ENCODE measurements at places on chromosomes 3 and 15.

DNA sequence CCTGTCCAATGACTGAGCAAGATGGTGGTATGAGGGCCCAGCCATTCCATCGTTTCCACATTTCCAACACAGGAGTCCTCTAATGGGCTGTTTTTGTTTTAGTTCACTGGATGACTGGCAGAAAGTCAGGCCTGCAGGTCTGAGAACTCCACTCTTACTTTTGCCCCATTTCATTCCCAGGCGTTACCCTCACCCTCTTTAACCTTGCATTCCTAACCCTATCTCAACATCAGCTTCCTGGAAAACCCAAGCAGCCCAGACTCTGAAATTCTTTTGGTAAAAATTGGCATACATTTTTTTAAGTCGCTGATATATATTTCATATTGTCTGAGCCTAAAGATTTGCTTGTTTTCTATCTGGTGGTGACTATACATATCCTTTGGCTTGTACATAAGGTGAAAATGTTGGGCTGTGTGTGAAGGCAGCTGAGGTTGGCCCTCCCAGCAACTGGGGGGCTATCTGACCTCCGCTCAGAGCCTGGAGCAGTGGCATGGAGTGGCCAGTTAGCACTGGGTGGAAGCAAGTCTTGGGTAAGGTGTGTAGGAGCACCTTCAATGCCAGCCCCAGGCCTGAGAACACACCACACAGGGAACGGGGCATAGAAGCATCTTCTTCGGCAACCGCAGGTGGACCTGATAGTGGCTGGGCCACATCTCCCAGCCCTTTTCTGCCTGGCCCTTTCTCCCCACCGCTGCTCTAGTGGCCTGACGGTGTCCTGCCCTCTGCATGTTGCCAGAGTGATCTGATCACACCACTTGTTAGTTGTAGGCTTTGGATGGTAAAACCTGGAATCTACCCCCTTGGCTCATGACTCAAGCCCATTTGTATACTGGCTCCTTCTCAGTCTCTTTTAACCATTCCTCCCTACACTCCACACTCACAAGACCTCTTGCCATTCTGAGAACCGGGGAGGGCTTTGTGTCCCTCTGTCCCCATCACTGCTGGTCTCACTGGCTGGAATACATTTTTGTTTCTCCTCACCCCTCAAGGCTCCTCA lies 50.0 kb downstream of the AMOTL2 start:
- H3K36me3 ChIP-seq = no peaks in the 10 kb centered on the region
- H3K27me3 ChIP-seq = no peaks in the 10 kb centered on the region
- DNase-seq = no peak
- peaks cover 13% of the 10 kb centered on the region for H3K4me1 ChIP-seq
- no peak overlapping the region for H3K27ac ChIP-seq
- no peak overlapping the region for H3K4me3 ChIP-seq

DNA sequence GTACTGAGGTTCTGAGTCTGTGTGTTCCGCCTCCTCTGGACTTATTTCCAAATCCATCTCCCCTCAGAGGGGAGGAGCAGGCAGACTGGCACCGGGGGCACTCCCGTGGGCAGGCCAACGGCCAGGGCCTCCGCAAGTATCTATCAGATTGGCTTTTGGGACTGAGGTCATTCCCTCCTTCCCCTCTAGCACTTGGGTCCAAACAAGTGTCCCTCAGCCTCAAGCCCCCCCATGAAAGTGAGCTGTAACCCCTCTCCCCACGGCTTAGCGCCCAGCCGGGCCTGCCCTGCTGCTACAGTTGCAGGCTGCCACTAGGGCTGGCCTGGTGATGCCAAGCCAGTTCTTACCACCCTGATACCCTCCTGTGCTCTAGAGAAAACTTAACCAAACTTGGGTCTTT lies 17.4 kb downstream of the ITGA11 start:
- no peak overlapping the region for H3K27ac ChIP-seq
- no peaks in the 10 kb centered on the region for H3K36me3 ChIP-seq
- H3K4me3 ChIP-seq = no peak overlapping the region
- peaks cover under 1% of the 10 kb centered on the region for H3K4me1 ChIP-seq
- no peak for DNase-seq

DNA sequence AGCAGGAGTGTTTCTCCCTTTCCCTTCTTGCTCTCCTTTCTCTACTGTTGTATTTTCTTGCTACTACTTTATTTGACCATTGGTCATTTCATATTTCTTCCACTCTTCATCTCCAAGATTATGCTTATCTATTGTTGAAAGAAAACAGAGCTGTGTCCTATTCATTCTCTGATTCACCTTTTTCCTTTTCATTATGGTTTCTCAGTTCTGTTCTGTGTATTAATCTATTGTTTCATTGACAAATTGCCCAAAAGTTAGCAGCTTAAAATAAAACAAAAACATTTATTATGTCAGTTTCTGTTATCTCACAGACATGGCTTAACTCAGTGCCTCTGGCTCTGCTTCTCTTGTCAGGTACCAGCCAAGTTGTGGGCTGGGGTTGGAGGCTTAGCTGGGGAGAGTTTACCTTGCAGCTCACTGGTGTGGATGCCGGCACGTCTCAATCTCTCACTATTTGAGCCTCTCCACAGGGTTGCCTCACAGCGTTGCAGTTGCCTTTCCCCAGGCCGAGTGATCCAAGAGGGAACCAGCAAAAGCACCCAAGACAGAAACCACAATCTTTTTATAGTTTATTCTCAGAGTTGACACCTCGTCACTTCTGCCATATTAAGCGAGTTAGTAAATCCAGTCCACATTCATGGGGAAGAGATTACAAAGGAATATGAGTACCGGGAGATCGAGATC lies 36.9 kb upstream of the FILIP1L start:
- no peaks in the 10 kb centered on the region for H3K36me3 ChIP-seq
- H3K4me1 ChIP-seq = no peaks in the 10 kb centered on the region
- no peaks in the 10 kb centered on the region for H3K27me3 ChIP-seq
- no peak overlapping the region for H3K27ac ChIP-seq
- H3K4me3 ChIP-seq = no peak overlapping the region

- H3K27ac ChIP-seq = no peak overlapping the region
- no peaks in the 10 kb centered on the region for H3K4me1 ChIP-seq
- H3K36me3 ChIP-seq = no peaks in the 10 kb centered on the region
- H3K4me3 ChIP-seq = no peak overlapping the region
- H3K27me3 ChIP-seq = no peaks in the 10 kb centered on the region
Measured at GRCh38 chr3:177320765-177321247, 123.5 kb upstream of the TBL1XR1 start.

DNA sequence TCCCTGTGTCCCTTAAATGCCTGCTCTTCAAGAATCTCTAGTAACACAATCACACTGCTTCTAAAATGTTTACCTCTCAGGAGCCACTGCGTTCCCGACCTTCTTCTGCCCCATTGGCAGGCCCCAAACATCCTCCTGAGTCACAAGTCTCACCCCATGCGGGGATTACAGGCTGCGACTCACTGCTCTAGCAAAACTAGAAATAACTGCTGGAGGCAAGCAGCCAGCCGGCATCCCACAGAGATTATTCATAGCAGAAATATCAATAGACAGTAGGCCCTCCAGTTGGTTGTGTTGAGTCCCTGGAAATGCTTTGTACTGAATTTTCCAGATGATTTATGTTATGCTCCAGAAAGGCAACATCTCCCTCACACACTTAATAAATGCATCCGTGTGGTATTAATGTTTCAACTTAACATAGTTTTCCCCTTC lies 64.8 kb downstream of the RFTN1 start:
- H3K4me3 ChIP-seq = no peak overlapping the region
- peaks cover 4% of the 10 kb centered on the region for H3K4me1 ChIP-seq
- H3K27me3 ChIP-seq = no peaks in the 10 kb centered on the region
- peak; percentile 82 for DNase-seq
- no peak overlapping the region for H3K27ac ChIP-seq

- no peak overlapping the region for H3K27ac ChIP-seq
- H3K27me3 ChIP-seq = no peaks in the 10 kb centered on the region
- DNase-seq = no peak
Measured at GRCh38 chr15:40908095-40908494, 13.8 kb downstream of the VPS18 start.

DNA sequence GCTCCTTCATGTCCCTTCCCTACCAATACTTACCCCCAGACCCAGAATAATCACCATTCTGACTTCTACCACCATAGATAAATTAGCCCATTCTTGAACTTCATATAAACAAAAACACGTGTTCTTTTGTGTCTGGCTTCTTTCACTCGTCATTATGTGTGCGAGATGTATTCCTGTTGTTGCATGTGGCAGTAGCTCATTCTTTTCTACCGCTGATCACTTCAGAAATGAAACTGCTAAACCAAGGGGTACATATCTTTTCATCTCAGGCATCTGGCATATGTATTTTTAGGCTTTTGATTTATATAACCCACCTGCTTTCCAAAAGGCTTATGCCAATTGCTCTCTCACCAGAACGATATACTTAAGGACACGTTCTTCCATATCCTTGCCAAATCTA lies 13.8 kb upstream of the SCG3 start:
- DNase-seq = no peak
- no peaks in the 10 kb centered on the region for H3K27me3 ChIP-seq
- H3K4me1 ChIP-seq = no peaks in the 10 kb centered on the region
- no peaks in the 10 kb centered on the region for H3K36me3 ChIP-seq
- no peak overlapping the region for H3K4me3 ChIP-seq
- no peak overlapping the region for H3K27ac ChIP-seq

DNA sequence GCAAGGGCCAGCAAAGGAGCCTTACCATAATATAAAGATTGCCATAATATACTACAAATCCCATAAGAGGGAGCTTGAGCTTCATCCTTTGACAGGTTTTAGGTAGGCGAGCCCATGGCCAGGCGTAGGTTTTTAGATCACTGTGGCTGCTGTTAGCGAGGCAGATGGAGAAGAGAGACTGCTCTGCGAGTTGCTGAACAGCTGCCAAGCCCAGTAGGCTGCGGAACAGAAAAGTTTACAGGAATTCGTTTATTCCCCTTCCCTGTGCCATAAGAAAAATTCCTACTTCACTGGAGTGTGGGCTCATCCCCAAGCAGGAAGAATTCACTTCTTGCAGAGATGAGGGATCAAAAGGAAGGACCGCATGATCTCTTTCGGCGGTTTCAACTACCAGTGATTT lies 30.5 kb downstream of the TMED3 start:
- H3K27ac ChIP-seq = no peak overlapping the region
- no peaks in the 10 kb centered on the region for H3K36me3 ChIP-seq
- H3K4me3 ChIP-seq = no peak overlapping the region
- no peaks in the 10 kb centered on the region for H3K4me1 ChIP-seq
- no peaks in the 10 kb centered on the region for H3K27me3 ChIP-seq

DNA sequence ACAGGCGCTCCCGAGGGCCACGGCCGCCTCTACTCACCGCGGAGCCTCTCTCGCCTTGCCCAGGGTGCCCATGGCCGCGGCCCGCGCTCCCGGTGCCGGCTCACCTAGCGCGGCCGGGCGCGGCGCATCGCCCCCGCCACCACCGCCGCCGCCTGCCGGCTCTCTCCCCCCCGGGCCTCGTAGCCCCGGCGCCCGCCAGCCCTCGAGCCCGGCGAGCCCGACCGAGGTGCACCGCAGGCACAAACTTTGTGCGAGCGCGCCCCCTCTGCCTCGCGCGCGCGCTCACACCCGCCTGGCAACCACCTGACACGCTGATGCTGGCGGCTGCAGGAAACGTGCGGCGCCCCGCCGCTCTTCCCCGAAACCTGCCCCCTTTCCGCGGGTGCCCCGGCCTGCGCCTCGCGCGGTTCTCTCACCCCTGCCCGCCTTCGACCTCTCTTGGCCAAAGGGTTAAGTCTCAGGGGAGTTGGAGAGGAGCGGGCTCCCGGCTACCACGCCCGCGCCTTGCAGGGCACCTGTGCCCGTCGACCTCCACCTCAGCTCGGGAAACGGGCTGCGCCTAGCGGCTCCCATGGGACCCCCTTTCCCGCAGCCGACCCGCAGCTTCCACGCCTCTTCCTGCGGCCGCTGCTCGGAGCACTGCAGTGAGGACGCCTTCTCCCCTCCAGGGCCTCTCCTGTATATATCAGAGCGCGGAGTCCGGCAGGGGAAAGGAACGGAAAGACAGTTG lies at the start of gene RASGRP1:
TSS of gene RASGRP1 (minus strand) at position 258 of the 730 bp plus-strand sequence. CDS start at position 72, 186 bp downstream.
- H3K27me3 ChIP-seq = peaks cover 15% of the 10 kb centered on the region
- DNase-seq = peak; percentile 74
- peak within 1 kb of the TSS; percentile 31 for H3K4me3 ChIP-seq
- H3K27ac ChIP-seq = no peak within 1 kb of the TSS
- no peaks in the 10 kb centered on the region for H3K4me1 ChIP-seq

DNA sequence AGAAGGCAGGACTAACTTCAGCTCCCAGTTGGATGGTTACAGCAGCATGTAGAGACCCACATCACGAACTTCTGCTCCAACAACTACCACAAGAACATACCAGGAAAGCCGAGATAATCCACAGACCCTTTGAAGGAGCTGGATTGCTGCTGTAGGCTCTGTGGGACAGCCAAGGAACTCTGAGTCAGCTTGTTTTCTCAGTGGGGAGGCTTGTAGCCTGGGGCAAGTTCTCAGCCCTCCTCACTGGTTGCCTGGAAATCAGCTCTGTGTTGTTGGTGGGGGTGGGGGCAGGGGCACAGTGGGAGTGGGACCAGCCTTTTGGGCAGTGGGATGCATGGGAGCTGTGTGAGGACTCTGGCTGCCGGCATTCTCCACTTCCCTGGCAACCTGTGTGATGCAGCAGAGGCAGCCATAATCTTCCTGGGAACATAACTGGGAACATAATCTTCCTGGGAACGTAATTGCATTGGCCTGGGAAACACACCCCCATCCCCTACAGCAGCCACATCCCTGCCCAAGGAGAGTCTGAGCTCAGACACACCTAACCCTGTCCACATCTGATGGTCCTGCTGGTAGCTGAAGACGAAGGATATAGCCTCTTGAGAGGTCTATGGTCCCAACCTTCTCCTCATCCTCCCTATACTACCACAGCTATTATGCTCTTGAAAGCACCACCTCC lies 153.1 kb downstream of the PEAK1 start:
- H3K4me3 ChIP-seq = no peak overlapping the region
- no peaks in the 10 kb centered on the region for H3K36me3 ChIP-seq
- no peaks in the 10 kb centered on the region for H3K4me1 ChIP-seq

DNA sequence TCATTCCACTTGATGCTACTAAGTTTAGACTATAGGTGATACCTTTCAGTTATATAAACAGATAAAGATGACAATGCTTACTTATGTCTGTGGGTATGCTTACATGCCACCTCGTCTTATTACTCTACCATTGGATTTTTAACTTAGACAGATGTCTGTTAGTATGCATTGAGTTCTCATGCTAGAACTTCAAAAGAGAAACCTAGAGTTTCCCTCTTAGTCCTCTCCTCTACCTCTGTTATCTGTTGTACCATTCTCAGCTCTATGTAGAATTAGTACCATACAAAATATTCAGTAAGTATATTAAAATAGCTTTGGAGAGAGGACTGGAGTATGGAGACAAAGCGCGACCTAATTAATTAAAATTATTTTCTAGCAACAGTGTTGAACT lies 111.3 kb downstream of the BBX start:
- H3K27me3 ChIP-seq = no peaks in the 10 kb centered on the region
- no peak overlapping the region for H3K4me3 ChIP-seq
- H3K36me3 ChIP-seq = no peaks in the 10 kb centered on the region
- H3K4me1 ChIP-seq = peaks cover 10% of the 10 kb centered on the region
- DNase-seq = no peak

GRCh38 chr3:186255703-186256331 lies 106.2 kb downstream of the DGKG start:
- H3K4me1 ChIP-seq = peaks cover 3% of the 10 kb centered on the region
- H3K27ac ChIP-seq = no peak overlapping the region
- H3K4me3 ChIP-seq = no peak overlapping the region
- no peaks in the 10 kb centered on the region for H3K36me3 ChIP-seq
- peak; percentile 20 for DNase-seq

All from mesendoderm (in vitro differentiated cells).